ENCODE measurements at places on chromosomes 1 and 21.

DNA sequence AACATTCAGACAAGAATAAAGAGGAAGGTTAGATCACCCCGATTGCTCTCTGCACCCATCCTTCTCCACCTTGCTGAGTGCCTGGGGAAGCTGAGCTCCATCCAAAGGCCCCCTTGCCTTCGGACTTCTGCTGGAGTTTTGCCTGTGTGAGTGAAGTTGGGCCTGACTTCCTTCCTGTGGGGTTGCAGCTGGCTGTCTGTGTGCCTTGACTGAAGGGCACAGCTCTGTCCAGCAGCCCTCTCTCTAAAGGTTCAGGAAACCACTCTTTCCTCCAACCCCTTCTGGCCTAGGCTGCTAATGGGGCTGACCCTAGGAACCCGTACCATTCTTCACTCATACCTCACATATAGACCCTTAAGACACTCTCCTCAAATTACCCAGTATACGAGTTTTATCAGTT is 173.4 kb upstream of the HMCN1 start:
- H3K4me3 ChIP-seq: no peak overlapping the region
- no peak for DNase-seq
- no peaks in the 10 kb centered on the region for H3K4me1 ChIP-seq
- no peaks in the 10 kb centered on the region for H3K27me3 ChIP-seq
- H3K27ac ChIP-seq: no peak overlapping the region

DNA sequence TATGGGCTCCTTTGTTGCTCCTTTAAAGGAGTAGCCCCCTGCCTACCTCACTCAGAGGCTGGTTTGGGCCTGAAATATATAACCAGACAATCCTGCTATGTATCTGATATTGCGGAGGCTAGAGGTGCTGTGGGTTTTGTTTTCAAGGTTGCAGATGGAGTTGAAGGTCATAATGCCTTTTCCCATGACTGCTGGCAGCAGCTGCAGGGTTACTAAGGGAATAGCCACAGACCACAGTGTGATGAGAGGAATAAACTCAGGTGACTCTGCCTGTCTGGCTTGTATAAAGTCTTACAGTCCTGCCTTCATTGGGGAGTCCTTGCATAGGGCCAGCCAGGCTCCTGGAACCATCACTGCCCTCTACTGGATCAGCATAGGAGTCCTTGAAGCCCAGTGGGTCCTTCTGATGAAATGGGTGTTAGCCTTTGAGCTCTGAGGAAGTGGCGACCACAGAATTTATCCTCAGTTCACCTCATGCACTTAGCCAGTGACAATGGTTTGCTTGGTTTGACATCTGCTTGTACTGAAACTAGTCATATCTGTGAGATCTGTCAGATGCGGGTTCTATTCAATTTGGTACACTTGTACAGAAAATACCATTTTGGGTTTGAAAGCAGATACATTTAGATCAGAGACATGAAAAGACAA is 174.4 kb upstream of the HMCN1 start:
- H3K4me1 ChIP-seq: no peaks in the 10 kb centered on the region
- no peak overlapping the region for H3K4me3 ChIP-seq
- H3K36me3 ChIP-seq: no peaks in the 10 kb centered on the region

DNA sequence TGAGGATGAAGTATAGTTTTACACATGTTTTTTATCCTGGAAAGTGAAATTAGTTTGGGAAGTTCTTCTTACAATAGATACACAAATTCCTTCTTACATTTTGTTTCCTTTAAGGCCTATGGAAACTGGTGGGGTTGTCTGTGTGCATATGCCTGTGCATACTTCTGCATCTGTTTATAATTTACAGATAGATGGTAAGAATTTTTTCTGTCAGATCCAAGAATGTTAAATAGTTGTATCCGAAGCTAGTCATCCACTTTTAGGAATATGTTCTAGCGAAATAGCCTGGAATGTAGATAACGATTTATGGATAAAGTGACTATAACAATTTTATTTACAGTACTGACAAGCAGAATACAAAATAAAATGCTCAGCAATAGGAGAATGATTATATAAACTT is 194.1 kb downstream of the ROR1 start:
- H3K4me1 ChIP-seq: peaks cover 12% of the 10 kb centered on the region
- H3K27me3 ChIP-seq: no peaks in the 10 kb centered on the region
- no peaks in the 10 kb centered on the region for H3K36me3 ChIP-seq

GRCh38 chr1:93807311-93807930 is 71.6 kb downstream of the DNTTIP2 start:
- no peak overlapping the region for H3K27ac ChIP-seq
- peaks cover 6% of the 10 kb centered on the region for H3K4me1 ChIP-seq
- H3K4me3 ChIP-seq: no peak overlapping the region
- no peaks in the 10 kb centered on the region for H3K27me3 ChIP-seq
- no peak for DNase-seq

DNA sequence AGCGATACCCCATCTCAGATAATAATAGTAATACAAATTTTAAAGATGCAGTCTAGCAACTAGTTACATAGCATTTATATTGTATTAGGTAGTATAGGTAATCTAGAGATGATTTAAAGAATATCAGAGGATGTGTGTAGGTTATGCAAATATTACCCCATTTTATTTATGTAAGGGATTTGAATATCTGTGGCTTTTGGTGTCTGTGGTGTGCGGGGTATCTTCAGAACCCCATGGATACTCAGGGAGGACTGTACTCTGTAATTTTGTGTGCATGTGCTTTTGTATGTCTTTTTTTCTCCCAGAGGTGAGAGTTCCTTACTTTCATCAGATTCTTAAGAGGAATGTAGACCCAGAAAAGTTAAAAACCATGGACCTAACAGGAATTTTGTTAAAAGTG is 12.8 kb downstream of the RNF2 start:
- H3K4me1 ChIP-seq: no peaks in the 10 kb centered on the region
- no peaks in the 10 kb centered on the region for H3K36me3 ChIP-seq
- no peak for DNase-seq
- H3K27me3 ChIP-seq: no peaks in the 10 kb centered on the region
- no peak overlapping the region for H3K4me3 ChIP-seq

GRCh38 chr1:29370067-29370466 is 133.7 kb downstream of the PTPRU start:
- H3K4me1 ChIP-seq: no peaks in the 10 kb centered on the region
- no peaks in the 10 kb centered on the region for H3K36me3 ChIP-seq
- peaks cover 10% of the 10 kb centered on the region for H3K27me3 ChIP-seq
- no peak overlapping the region for H3K27ac ChIP-seq
- DNase-seq: no peak

DNA sequence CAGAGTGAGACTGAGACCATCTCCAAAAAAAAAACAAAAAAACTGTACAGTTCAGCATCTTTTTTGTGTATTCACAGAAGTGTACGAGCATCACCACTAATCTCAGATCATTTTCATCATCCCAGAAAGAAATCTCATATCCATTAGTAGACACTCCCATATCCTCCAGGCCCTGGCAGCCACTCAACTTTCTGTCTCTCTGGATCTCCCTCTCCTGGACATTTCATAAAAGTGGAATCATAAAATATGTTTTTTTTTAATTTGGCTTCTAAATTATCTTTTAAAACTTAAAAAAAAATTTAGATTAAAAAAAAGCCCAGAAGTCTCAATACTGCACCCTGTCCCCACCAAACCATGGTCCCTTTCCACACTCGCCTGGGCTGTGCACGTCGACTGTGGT is 22.1 kb downstream of the RIPPLY3 start:
- H3K27ac ChIP-seq: no peak overlapping the region
- no peaks in the 10 kb centered on the region for H3K36me3 ChIP-seq
- DNase-seq: no peak
- H3K4me1 ChIP-seq: no peaks in the 10 kb centered on the region

DNA sequence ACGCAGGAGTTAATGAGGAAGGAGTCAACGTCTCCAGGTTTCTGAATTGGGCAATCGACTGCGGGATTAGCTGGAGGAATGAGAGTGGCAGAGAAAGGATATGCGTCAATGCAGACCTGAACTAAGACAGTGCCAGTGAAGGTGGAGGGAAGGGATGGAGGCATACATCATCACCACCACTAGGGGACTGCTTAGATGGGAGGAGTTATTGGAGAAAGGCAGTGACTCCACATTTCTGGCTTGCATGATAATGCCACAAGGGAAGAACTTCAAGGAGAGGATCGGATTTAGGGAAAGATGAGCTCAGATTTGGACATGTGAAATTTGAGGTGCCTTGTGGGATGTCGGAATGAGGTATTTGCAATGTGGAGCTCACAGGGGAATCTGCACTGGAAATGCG is 17.5 kb downstream of the VASH2 start:
- H3K36me3 ChIP-seq: no peaks in the 10 kb centered on the region
- H3K4me1 ChIP-seq: no peaks in the 10 kb centered on the region
- no peak overlapping the region for H3K27ac ChIP-seq
- H3K4me3 ChIP-seq: no peak overlapping the region

DNA sequence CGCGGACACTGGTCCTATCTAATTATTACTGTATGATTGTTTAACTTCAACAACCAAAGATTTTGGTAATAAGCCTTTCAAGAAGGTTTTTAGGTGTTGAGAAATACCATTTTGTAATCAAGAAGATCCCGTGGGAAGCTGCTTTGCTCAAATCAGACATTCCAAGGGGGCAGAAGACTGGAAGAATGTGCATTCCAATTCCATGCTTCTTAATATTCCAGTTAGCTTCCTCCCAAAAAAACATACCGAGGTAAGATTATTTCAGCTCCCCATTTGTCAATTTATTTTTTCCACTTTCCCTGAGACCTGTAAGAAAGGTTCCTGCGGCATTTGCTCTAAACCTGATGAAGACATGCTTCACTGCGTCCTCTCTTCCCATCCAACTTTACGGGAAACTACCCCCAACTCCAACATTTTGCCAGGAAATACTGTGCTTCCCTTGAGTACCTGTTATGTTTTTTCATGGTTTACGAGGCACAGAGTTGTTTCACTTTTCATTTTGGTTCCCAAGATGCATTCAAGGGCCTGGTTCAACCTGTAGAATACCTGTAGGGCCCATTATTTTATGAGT is 4.1 kb downstream of the CNN3 start:
- no peak overlapping the region for H3K27ac ChIP-seq
- no peaks in the 10 kb centered on the region for H3K27me3 ChIP-seq
- H3K4me3 ChIP-seq: no peak overlapping the region
- H3K4me1 ChIP-seq: peaks cover 44% of the 10 kb centered on the region

GRCh38 chr21:33302796-33303195 is 22.0 kb upstream of the IFNAR1 start:
- no peaks in the 10 kb centered on the region for H3K36me3 ChIP-seq
- H3K4me3 ChIP-seq: no peak overlapping the region
- no peaks in the 10 kb centered on the region for H3K27me3 ChIP-seq
- DNase-seq: no peak
- H3K27ac ChIP-seq: no peak overlapping the region

- peaks cover 37% of the 10 kb centered on the region for H3K4me1 ChIP-seq
- no peak overlapping the region for H3K4me3 ChIP-seq
- H3K27me3 ChIP-seq: no peaks in the 10 kb centered on the region
Measured at GRCh38 chr21:43312751-43313169, 114.2 kb downstream of the SIK1 start.

DNA sequence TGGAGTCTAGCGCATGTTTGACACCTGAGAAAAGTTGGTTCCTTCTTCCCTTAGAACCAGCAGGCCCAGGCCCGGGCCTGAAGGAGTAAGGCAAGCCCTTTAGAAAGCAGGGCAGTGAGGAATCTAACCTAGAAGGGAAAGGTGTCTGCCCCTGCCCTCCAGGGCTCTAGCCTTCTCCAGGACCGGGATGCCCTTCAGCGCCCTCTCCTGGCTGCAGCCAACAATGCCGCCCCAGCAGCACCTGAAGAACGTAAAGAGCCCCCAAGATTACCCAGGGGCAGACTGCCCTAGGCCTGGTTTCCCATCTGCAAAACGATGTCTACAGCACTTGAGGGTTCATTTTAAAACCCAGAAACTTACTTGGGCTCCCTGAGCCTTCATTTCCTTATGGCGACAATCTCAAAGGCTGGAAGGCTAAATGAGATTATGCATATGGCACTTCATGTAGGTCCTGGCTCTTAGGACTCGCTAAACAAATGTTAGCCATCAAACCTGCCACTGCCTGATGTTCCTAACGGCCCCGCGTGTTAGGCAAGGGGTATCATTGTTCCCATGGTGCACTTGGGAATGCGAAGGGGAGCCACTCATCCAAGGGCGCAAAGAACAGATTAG is 106.7 kb upstream of the KLHDC7A start:
- DNase-seq: no peak
- no peak overlapping the region for H3K27ac ChIP-seq
- no peaks in the 10 kb centered on the region for H3K36me3 ChIP-seq
- H3K4me1 ChIP-seq: no peaks in the 10 kb centered on the region
- no peak overlapping the region for H3K4me3 ChIP-seq

- DNase-seq: no peak
- no peak overlapping the region for H3K27ac ChIP-seq
- no peak overlapping the region for H3K4me3 ChIP-seq
- H3K36me3 ChIP-seq: no peaks in the 10 kb centered on the region
- H3K27me3 ChIP-seq: no peaks in the 10 kb centered on the region
Measured at GRCh38 chr1:50183378-50184133, 74.8 kb downstream of the ELAVL4 start.
